Bone marrow (tissue), 2 donors: ENCODE measurements at places on chromosomes 1 and 21.

- no peak for DNase-seq
These were observed 21.6 kb upstream of the GPR137B start for GRCh38 chr1:236120721-236121153.

DNA sequence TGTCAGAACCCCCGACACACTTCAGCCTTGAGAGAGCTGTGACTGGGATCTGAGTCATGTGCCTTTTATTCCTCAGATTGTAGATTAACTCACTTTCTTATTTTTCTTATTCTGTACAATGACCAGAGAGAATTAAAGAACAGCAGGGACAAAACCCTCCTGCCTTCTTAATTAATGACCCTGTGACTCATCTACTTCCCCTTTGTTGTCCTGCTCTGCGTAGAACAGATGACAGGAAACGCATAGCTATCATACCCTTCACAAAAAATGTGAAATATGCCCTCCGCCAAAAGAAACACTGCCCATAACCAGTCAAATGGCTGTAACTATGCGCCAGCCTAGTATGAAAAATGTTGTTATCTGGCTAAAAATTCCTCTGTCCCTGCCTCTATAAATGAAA, 9.1 kb upstream of the PADI2 start:
- peak; percentile 96 for DNase-seq

- DNase-seq = no peak
These were observed 185.0 kb downstream of the ZBTB18 start for GRCh38 chr1:244236101-244236500.

DNA sequence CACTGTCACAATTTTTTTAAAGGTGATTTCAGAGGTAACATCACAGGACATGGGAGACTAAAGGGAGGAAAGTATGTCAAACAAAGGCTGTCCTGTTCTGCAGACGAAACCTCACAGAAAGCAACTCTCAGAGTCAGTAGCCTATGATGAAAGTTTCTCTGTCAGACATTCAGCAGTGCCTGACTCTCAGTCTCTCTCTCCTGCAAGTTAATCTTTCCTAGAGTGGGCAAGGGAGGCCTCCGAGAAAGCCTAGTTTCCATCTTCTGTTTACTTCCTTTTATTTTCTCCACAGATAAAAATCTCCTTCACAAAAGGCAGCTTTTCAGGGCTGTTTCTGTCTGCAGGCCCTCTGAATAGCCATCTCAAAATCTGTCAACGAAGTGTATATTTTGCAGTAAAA, 24.9 kb upstream of the FMO2 start:
- DNase-seq = no peak

GRCh38 chr21:45316871-45317397, 29.2 kb upstream of the POFUT2 start:
- DNase-seq = no peak

- no peak for DNase-seq
These were observed 16.9 kb downstream of the MGST3 start for GRCh38 chr1:165647970-165648369.

- no peak for DNase-seq
These were observed 17.7 kb downstream of the FOXJ3 start for GRCh38 chr1:42317308-42317707.
